ENCODE measurements at places on chromosomes 16 and 17. TPM values are rescaled to one million over a fixed set of nuclear protein-coding genes. Genes with fewer than 3 reads are reported as not detected.
A peak's percentile ranks its signal among the peaks of the same experiment; 100 is the strongest.

GRCh38 chr17:69630056-69630635, 215.6 kb downstream of the MAP2K6 start:
- DNase-seq: no peak

DNA sequence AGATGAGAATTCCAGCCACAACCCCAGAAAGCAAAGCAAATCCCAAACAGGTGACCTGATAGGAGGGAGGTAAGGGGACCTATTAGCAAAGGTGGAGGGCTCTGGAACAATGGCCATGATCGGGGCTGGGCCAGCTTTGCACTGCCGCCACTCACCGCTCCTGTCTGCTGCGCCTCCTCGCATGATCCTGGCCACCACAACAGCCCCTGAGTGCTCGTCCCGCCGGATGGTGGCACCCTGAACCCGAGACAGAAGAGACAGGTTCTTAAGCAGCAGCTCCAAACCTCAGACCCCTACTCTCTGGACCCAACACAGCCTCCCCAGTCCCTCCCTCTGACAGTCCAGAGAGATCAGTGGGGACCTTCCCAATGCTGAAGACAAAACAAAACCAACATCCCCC, 5.3 kb downstream of the MPP3 start:
- DNase-seq: no peak

DNA sequence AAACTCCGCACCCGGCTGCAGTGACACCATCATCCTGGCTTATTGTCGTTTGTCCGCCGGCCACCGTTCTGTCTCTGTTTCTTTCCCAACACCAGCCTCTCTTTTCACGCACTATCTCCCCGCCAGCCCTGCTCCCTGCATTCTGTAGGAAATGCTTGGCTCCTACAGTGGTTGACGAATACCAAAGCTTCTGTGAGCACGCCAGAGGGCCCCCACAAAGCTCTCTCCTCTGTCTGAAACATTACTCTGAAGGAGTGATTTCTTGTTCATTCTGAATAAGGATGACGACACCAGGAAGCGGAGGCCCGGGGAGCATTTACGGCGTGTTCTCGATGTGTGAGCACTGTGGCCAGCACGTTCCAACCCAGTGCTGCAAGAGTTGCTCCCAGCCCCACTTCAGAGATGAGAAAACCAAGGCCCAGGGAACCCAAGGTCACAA, 58.8 kb downstream of the ADCY9 start:
- peak; percentile 80 for DNase-seq

DNA sequence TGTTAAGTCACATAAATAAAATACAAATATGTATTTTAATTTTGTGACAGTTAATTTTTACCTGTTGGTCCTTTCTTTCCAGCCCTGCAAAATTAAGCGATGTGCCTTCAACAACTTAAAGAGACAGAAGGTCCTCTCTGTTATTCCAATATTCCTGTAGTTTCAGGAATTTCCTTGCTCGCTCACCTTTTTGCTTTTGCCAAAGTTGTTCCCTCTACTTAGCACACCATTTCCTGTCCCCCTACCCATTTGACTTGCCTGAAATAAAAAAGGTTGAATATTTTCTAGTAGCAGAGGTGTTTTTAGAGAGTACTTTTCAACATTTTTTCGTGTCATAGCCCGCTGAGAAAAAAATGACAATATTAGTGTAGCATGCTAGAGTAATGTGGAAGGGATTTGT, 556 bp upstream of the MYH2 start:
- DNase-seq: no peak

- peak; percentile 17 for DNase-seq
Measured at GRCh38 chr17:78774453-78774852, 7.6 kb downstream of the CYTH1 start.

DNA sequence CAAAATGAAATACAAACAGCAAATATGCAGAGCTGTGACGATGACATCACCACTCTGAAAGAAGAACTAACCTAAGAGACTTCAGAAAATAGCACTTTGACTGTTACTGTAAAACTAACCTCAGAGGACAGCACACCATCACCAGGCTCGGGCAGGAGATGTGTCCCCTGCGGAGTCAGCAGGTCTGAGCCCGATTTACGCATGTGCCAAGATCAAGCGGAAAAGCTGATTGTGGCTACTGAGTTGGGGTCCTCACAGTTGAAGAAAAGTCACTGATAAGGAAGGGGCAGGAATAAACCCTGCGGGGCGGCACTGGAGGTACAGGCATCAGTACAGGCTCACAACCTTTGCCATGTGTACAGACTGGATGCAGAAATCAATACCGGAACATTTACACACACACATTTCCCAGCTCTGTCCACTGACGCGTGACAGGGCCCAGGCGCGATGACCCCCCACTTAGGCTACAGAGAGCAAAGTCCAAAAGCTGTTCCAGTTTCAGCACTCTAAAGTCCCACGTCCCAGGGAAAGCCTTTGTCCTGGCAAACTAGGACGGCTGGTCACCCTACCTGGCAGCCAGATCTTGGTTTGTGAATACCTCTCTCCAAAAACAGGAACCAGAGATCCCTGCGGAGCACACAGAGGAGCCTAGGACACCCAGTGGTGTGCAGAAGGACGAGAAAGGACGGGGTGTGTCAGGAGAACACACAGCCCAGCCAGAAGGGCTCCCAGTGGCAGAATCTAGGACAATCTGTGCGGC, 21.5 kb downstream of the TRAP1 start:
- DNase-seq: no peak

DNA sequence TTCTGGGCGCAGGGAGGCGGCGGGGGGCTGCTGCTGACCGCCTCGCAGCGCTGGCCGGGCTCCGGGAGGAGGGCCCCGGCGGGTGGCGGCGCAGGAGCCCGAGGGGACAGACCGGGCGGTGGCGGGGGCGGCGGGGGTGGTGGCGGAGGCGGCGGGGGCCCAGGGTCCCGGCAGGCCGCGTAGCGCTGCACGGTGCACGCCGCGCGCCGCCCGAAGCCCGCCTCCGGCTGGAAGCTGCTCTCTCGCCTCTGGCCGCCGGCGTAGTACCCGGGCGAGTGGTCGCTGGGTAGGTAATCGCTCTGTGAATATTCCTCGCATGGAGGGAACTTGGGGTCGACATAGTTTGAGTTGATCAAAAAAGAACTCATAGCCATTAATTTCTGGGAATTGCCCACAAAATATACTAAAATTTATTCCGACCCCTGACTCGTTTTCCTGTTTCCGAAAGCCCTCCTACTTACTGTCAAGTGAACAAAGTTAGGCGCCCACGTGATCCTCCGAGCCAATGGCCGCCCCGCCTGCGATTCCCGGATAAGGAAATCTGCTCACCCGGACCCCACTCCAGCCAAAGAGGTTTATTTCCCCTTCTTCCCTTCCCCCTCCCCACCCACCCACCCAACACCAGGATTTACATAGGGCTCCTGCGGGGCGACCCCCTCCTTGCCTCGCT, at the start of gene HOXB4:
Gene HOXB4, minus strand, starts transcription at position 405 of the 670 bp plus-strand sequence. Its CDS starts 31 bp downstream, at position 374.
- DNase-seq: peak; percentile 85

DNA sequence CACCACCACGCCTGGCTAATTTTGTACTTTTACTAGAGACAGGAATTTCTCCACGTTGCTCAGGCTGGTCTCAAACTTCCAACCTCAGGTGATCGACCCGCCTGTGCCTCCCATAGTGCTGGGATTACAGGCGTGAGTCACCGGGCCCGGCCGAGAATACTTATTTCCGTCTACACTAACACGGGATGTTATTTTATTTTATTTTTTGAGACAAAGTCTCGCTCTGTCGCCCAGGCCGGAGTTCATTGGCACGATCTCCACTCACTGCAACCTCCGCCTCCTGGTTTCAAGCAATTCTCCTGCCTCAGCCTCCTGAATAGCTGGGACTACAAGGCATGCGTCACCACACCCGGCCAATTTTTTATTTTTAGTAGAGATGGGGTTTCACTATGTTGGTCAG, 9.5 kb upstream of the PDXDC1 start:
- no peak for DNase-seq

GRCh38 chr17:81890447-81891302, 711 bp downstream of the ALYREF start:
- no peak for DNase-seq

DNA sequence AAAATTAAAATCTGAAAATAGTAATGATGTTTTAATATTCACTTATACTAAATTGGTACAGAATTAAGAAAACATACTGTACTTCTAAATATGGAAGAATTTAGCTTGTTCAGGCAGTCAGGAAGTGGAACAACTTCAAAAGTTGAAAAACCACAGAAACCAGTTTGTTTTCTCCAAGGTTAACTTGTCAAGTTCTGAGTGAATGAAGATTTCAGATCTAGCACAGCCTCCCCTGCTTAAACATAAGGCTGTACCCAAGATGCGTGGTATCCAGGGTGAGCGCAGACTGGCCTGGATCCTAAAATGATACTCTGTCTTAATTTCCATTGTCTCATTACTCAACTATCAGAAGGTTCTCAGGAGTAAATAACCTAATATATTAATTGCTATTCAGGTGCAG, 730.7 kb upstream of the KIF2B start:
- no peak for DNase-seq

DNA sequence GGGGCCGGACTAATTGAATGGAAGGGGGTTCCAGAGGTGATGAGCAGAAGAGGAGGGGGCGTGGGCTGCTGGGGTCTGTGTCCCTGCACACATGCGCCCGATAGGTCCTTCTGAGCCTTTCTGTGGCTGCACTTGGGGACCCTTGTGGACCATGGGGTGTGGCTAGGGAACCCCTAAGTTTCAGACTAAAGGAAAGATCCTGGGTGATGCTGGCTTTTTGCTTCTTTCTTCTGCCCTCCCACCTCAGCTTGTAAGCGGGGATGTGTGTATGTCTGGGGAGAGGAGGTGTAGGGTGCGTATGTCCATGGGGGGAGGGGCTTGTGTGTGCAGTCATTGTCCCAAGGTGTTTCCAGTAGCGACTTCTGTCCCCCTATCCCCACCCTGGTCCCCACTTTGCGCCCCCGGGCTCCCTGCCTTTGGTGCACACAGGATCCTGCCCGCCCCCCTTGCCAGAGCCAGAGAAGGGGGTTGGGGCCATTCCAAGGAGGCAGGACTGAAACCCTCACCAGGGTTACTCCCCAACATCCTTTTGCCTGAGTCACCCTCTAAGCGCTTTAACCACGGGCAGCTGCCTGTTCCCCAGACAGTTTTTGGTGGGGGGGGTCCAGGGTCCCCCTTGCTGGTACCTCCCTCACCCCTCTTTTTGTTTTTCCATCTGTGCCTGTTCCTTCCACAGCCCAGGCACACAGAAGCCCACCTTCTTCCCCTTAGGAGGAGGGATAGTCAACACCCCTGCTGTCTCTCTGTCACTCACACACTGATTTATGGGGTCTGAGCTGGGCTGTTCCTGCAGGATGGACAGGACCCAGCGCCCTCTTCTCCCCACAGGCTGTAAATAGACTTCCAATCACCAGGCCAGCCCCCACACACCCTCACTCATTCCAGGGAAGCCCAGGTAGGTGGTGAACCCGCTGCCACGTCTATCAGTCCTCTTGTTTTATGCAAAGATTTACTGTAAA, 83.2 kb downstream of the ARHGAP23 start:
- peak; percentile 54 for DNase-seq

DNA sequence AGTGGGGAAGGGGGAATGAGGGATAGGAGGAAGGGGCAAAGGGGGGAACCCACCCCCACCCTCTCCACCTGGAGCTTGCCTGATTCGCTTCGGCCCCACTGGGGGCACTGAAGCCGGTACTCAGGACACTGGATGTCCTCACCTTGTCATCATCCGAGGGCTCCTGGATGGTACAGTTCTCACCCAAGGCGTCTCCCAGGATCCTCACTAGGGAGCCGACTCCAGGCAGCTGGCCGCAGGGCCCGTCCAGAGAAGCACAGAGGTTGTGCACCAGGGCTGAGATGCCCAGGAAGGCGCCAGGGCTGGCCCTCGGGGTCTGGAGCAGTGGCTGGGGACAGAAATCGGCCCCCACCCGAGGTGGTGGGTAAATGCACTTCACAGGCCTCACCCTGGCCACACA, 92.3 kb downstream of the LITAF start:
- no peak for DNase-seq

- no peak for DNase-seq
Measured at GRCh38 chr17:46795379-46795952, 23.0 kb downstream of the WNT3 start.

DNA sequence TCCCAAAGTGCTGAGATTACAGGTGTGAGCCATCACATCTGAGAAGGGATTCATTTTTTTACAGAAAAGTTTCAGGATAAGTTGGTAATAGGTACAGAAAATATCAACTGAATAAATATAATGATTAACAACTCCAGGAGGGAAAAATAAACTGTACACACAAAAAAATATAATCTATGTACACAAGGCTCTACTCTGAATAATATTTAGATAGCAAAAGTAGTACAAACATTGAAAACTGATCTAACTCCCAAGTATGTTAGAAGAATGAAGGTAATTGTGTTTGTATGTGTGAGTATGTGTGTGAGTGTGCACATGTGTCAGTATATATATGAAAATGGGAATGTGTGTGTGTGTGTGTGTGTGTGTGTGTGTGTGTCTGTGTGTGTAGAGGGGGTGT, 20.4 kb downstream of the TUBD1 start:
- no peak for DNase-seq

GRCh38 chr16:66057057-66057456, 309.4 kb upstream of the CDH5 start:
- DNase-seq: no peak

- no peak for DNase-seq
Measured at GRCh38 chr17:49401971-49402611, 12.6 kb downstream of the PHB1 start.

MFAP4 gene
- total RNA-seq: 20.2 TPM

RAD51C gene
- total RNA-seq: 4.3 TPM

FBXW10B gene
- not detected for total RNA-seq

BICDL2 gene
- total RNA-seq: not detected

WFDC1 gene
- not detected for total RNA-seq

B9D1 gene
- total RNA-seq: 19.9 TPM

KRTAP3-1 gene
- total RNA-seq: not detected

Data from fibroblast of the aortic adventitia (primary cell).